ENCODE measurements at places on chromosomes 2 and 18.

DNA sequence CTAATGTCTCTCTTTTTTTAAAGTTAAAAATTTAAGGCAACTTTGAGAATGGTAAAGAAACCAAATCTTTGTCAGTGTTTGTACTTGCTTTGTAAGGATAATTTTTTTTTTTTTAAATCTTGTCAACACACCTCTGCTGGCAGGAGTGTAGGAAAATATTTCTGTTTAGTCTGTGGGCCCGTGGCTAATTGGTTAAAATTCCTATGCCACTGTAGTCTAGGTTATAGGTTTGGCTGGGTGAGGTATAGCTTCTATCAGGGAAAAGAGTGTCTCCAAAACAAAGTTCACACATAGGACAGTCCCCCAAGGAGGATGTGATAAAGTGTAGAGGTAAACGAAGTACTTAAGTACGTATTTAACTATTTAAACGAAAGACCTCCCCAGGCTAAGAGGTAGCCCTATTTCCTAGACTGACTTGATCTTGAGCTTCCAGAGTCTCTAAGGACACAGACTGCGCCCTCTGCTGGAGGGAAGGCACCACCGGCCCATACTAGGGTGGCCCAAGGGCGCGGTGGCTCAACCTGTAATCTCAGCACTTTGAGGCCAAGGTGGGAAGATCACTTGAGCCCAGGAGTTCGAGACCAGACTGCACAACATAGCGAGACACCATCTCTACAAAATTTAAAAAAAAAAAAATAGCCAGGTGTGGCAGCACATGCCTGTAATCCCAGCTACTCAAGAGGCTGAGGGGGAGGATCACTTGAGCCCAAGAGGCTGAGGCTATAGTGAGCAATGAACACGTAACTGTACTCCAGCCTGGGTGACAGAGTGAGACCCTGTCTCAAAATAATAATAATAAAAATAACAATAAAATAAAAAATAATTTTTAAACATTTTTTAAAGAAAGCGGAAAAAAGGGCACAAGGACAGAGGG lies 8.9 kb downstream of the TEX44 start:
- peak; percentile 71 for DNase-seq

GRCh38 chr18:46350598-46351159 lies 246.5 kb downstream of the HAUS1 start:
- no peak for DNase-seq

- no peak for DNase-seq
Observed at GRCh38 chr2:176356251-176356650, 87.0 kb downstream of the MTX2 start.

GRCh38 chr2:33441235-33441810 lies 35.1 kb upstream of the RASGRP3 start:
- no peak for DNase-seq
